Stimulated activated CD8-positive, alpha-beta memory T cell treated with anti-CD3 and anti-CD28 coated beads, Interleukin-4, amount 100 ng/mL, for 4 hours (primary cell): ENCODE measurements at places on chromosomes 2 and 18.

GRCh38 chr2:74379851-74380789, at the start of gene DCTN1:
Gene DCTN1 (minus strand): TSS chr2:74380311. CDS start chr2:74380037, 274 bp downstream.
- DNase-seq = no peak

DNA sequence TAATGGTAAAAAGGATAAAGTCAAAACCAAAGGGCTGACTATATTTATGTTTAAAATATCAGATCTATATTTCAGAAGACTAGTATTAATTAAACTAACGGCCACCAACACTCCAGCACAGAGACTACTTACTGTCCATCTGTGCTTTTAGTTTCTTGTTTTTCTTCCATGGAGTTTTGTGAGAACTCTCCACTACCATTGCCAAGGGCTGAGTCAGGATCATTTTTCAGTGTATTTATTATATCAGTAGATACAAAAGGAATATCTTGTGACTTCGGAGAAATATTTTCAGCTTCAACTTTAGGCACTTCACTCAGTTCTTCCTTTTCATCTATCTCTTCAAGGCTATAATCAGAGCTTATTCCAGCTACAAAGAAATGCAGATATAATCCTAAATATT, 79.1 kb upstream of the GRB14 start:
- no peak for DNase-seq

- no peak for DNase-seq
These were observed 18.2 kb downstream of the MAPRE2 start for GRCh38 chr18:35059280-35059927.

GRCh38 chr18:8401606-8402005, 207.6 kb upstream of the RAB12 start:
- no peak for DNase-seq

GRCh38 chr2:50097148-50097547, 934.8 kb downstream of the NRXN1 start:
- no peak for DNase-seq

- no peak for DNase-seq
These were observed 15.3 kb downstream of the SP9 start for GRCh38 chr2:174350018-174350417.

DNA sequence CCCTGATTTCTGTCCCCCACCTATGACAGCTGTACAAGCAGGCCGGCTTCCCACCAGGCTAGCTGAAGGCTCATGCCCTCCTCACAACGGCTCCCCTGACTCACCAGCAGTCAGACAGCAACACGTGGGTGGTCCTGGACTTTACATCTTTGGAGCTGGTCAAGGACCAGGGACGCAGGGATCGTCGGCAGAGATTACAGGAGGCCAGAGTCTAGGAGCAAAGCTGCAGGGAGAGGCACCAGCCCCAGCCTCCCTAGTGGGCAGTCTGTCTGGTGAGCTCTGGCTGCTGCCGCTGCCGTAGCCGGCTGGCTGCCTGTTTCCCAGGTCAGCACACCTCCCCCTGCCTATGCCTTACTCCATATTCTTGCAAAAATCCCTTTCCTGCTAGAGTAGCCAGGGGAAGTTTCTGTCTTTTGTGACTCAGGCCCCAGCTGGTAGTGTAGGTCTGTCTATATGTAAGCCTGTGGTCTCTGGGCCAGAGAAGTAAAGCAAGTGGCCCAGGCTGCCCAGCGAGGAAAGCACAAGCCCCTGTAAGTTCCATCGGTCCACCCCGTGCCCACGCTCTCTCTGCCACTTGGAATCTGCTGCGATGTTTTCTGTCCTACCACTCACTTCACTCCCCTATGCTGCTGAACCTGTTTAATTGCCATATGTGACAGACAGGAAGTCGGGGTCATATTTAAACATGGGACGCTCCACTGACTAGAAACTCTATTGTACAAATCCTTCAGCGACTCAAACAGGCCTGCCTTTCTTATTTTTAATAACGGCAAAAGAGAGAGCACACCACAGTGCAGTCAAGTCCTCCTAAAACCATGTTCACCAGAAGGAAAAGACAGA, 2.4 kb upstream of the ARHGEF4 start:
- no peak for DNase-seq

DNA sequence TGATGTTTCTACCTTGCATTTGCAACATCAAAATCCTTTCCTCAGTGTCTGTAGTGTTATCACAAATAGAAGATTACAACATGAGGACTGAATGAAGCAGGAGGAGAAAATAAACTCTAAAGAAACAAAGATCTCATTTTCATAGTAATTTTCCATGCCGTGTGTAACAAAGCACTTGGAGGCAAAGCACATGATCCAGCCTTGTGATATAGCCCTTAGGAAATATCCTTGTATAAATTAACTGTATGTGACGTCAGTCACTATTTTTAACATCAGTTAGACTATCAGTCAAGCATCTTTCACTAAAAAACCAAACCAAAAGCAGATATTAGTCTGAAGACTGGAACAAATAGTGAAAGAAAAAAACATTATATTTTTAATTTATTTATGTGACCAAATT, 492.1 kb upstream of the CNTNAP5 start:
- no peak for DNase-seq

DNA sequence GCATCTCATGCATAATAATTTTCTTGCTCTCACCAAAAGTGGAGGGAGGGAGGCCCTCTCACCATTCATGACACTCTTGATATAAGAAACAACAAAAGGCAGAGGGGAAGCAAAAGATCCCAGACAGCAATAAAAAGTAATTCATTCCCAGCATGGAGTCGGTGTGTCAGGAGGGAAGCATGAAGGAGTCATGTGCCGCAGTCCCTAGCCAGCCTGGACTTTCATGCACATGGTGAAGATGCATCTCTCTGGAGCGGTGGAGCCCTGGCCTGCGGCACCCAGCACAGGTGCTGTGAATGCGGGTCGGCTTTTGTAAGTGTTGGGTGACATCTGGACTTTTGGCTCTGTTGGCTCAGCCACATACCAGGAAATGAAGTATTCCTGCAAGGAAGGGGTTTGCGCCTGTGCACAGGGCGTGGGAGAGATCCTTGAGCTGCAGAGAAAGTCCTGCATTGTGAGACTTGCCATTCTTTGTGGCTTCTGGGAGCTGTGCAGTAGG, 119.4 kb downstream of the COPS8 start:
- DNase-seq = no peak

DNA sequence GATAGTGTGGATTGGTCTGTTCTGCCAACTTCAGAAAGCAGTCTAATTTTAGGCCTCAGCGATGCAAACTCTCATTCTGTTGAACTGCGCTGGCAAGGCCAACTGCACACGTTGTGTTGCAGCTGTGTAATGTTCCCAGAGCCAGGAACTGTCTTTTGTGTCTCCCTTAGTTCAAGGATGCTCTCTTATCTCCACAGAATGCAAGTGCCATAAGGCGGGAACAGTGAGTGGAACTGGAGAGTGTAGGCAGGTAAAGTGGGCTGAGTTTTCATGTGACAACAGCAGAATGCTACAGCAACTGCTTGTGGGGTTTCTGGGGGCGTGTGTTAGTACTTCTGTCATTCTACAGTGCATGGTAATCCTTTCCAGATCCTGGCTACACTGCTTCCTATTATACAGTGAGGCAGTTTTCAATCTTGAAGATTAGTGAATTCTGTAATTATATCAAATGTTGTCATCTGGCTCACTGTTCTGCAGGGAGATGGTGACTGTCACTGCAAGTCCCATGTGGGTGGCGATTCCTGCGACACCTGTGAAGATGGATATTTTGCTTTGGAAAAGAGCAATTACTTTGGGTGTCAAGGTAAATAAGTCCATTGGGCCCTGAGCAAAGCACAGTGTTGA, 125.8 kb downstream of the LAMA3 start:
- DNase-seq = no peak

DNA sequence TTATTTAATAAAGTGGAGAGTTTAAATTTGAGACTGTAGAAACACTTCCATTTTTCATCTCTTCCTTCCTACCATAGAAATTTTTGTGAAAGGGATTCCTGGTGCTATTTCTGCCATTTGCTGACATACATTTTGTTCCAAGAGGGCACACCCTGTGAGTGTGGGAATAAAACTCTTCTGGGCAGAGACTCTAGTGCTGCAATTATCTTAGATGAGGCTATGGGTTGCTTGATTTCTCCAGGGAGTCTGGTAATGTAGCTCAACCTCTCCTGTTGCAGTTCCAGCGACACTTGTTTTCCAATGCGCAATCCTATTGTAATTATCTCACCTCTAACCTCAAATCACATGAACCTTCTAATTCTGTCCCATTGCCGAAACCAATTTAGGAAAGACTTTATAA, 60.1 kb upstream of the ZSWIM2 start:
- DNase-seq = no peak

DNA sequence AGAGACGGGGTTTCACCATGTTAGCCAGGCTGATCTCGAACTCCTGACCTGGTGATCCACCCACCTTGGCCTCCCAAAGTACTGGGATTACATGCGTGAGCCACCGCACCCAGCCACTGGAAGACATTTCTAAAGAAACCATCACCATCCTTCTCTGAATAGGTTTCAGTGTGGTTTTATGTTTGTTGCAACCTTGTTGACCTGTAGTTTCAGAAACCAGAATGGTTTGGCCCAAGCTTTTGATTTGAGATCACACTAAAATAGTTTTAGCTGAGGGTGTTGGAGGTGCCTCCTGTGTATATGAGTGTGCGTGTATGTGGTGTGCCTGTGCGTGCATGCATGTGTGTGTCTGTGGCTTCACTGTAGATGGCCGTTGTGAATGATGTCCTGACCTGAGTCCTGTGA, 26.2 kb downstream of the INPP4A start:
- DNase-seq = no peak

DNA sequence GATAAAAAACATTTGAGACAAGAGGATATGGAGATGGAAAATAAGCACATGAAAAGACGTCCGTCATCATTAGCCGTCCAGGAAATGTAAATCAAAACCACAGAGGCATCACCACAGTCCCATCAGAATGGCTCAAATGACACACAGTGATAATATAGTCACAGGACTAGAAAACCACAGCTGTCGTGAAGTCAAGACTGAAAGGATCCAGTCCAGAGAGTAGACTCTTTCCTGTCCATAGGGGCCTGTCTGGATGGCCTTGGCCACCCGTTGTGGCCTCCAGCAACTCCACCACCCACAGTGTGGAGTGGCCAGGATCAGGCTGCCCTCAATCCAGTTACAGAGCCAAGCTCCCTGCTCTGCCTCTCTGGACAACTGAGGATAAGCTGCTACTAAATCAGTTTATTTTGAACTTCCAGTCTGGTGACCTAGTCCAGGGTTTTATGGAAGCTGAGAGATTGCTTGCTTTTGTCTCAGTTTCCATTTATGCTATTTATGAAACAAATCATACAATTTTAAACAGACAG, 60.4 kb downstream of the RHOB start:
- no peak for DNase-seq
